ENCODE measurements at places on chromosomes 3 and 15. TPM values are rescaled to one million over a fixed set of nuclear protein-coding genes. Genes with fewer than 3 reads are reported as not detected.

Gene PLCB2
- 8.7 TPM for total RNA-seq

Gene MINAR1
- total RNA-seq: 0.05 TPM

Gene BMF
- total RNA-seq: 3.3 TPM

Gene PYGO1
- 0.18 TPM for total RNA-seq

Gene UBR1
- total RNA-seq: 9.2 TPM

Gene SLC2A2
- total RNA-seq: 351 TPM

Gene ACAN
- total RNA-seq: not detected

Gene PRR20G
- not detected for total RNA-seq

Gene KY
- total RNA-seq: not detected

Gene P2RY14
- total RNA-seq: not detected

Gene CTDSPL
- 22.1 TPM for total RNA-seq

Gene AHSG
- 763 TPM for total RNA-seq

Gene GORASP1
- total RNA-seq: 39.4 TPM

Gene REC114
- not detected for total RNA-seq
